ENCODE measurements at places on chromosomes 1 and 21.
A peak's percentile ranks its signal among the peaks of the same experiment; 100 is the strongest.

GRCh38 chr1:62295921-62296491 is 23.2 kb downstream of the KANK4 start:
- DNase-seq, result peak; percentile 88

DNA sequence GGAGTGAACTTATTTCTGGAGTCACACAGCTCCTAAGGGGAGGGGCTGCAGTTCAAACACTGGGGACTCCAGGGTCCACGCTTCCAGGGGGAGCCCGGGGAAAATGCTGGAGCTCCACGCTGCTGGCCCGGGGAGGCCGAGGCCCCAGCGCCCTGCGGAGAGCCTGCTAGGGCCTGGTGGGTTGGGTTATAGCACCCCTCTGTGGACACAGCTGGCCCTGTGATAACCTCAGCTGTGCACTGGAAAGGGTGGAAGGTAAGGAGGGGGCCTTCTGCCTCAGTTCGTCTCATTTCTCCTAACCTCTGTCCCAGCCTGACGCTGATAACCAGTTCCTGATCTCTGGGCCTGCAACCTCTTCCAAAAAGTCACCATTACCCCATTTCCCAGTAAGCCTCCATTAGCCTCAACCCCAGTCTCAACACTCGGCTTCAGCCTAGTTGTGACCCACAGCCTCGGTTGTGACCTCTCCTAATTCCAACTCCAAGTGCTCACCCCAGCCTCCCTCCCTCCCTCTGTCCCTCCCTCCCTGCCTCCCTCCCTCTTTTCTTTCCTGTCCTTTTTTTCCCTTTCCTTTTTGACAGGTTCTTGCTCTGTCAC is 7.1 kb downstream of the NBL1 start:
- peak; percentile 66 for DNase-seq

- peak; percentile 94 for DNase-seq
Observed at GRCh38 chr1:61253059-61253735, 170.8 kb downstream of the NFIA start.

DNA sequence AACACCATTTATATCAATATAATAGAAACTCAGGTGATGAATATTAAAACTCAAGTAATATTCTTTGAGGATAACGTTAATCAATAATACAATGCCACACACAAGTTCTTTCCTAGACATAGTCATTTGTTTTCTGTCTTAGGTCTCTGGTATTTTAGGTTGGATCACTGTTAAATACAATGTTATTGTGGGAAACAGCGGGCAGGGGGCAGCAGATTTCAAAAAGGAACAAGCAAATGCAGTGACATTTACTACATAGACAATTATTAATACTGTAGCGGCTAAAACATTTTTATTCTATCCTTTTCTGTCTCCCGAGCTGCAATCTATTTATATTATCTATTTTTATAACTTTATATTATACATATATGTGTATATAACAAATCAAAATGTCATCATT is 186.4 kb upstream of the ZNHIT6 start:
- peak; percentile 68 for DNase-seq

DNA sequence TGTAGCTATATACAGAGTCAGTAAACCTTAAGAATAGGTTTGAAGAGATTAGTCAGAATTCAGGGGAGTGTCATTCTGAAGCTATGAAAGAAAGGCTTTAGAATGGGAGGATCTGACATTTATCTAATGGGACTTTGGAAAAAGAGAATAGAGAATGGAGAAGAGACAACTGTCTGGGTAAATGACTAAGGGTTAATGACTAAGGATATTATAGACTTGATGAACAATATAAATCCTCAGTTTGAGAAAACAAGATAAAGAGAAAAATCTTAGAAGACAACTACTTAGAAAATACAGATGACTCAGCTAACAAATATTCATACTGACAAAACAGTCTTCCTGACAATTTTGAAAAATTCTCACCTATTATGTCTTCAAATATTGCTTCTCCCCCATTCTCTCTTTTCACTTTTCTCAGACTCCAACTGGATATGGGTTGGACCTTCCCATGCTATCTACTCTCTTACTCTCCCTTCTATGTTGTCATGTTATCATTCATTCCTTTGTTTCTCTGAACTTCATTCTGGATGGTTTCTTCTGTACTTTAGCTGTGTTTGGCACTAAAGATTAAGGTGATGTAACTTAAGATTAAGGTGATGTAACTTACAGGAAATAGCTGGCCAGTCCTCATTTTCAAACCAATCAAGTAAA is 20.4 kb downstream of the SLC16A1 start:
- peak; percentile 89 for DNase-seq

DNA sequence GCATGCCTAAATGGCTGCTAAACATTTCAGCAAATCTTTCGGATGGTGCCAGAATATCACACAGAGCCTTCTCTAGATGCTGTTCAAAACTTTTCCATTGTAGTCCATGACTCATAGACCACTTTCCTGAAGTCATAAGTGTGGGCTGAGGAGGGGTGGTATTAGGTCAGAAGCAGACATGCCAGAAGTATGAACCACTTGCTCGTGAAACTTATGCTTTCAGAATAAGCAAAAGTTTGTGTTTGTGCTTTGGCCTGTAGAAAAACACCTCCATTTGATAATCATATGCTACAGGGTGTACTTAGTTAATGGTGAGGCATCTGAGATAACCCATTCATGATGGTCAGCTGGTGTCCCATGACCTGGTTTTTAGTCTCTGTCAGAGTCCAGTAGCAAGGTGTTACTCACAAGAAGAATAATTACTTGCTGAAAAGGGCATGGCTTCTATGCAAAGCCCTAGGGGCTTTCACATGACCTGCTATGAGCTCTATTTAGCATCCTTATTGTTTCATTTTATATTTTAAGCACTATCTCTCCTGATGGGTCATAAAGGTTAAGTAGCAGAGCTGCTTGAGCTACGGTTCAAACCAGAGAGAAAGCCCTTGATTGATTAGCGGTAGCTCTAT is 183.1 kb upstream of the IVNS1ABP start:
- DNase-seq, result peak; percentile 88

- DNase-seq, result peak; percentile 86
Observed at GRCh38 chr1:226763905-226764264, 24.8 kb upstream of the ITPKB start.

- DNase-seq, result no peak
Observed at GRCh38 chr1:90502194-90502593, 214.9 kb downstream of the BARHL2 start.

GRCh38 chr1:206909161-206909882 is 12.1 kb downstream of the IL24 start:
- peak; percentile 72 for DNase-seq

- DNase-seq, result no peak
Observed at GRCh38 chr1:171834821-171835220, 6.5 kb upstream of the DNM3 start.

DNA sequence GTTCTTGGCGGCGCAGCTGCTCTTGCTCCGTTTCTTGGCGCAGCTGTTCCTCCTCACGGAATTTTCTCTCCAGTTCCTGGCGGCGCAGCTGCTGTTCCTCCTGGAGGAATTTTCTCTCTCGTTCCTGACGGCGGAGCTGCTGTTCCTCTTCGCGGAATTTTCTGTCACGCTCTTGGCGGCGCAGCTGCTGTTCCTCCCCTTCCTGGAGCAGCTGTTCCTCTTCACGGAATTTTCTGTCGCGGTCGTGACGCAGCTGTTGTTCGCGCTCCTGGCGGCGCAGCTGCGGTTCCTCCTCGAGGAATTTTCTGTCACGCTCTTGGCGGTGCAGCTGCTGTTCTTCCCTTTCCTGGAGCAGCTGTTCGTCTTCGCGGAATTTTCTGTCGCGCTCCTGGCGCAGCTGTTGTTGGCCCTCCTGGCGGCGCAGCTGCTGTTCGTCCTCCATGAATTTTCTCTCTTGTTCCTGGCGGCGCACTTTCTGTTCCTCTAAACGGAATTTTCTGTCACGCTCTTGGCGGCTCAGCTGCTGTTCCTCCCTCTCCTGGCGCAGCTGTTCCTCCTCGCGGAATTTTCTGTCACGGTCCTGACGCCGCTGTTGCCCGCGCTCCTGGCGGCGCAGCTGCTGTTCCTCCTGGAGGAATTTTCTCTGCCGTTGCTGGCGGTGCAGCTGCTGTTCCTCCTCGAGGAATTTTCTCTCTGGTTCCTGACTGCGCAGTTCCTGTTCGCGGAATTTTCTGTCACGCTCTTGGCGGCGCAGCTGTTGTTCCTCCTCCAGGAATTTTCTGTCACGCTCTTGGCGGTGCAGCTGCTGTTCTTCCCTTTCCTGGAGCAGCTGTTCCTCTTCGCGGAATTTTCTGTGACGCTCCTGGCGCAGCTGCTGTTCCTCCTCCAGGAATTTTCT is 7.0 kb downstream of the TCHH start:
- peak; percentile 2 for DNase-seq

GRCh38 chr1:6544831-6545230 is 9.5 kb downstream of the NOL9 start:
- peak; percentile 58 for DNase-seq

DNA sequence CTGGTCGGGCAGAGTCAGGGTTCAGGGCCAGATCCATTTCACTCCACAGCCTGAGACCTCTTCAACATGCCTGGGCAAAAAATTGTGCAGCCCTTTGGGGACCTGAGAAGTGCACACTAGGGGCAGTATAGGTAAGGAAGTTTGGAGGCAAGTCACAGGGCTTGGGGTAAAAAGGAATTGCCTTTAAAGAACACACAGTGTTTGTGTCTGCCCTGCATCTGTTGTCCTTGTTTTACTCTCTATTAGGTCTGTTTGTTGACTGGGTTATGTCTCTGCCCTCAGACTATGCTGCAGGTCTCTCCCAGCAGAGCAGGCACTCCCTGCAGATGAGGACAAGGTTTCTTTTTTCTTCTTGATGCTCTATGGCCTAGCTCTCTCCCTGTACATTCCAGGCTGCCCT is 22.0 kb downstream of the LDLRAD2 start:
- no peak for DNase-seq

GRCh38 chr1:115168026-115168425 is 78.7 kb upstream of the TSPAN2 start:
- DNase-seq, result no peak

GRCh38 chr1:199522338-199522737 is 505.2 kb upstream of the NR5A2 start:
- peak; percentile 24 for DNase-seq

DNA sequence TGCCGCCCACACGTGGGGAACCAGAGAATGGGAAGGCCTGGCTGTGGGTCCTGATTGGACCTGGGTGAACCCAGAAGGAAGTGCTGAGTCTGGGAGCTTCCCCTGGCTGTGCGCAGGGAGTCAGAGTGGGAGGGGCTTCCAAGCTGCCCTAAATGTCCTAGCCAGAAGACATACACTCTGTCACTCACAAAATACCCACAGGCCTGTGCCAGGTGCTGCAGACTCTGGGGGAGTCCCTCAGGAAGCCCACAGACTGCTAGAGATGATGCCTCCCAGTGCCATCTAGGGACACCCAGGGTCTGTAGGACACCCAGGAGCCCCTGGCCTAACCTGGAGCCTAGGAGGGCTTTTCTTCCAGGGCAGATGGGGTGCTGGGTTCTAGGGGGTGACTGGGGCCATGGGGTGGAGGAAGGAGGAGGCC is 33.7 kb upstream of the LRP8 start:
- DNase-seq, result no peak

DNA sequence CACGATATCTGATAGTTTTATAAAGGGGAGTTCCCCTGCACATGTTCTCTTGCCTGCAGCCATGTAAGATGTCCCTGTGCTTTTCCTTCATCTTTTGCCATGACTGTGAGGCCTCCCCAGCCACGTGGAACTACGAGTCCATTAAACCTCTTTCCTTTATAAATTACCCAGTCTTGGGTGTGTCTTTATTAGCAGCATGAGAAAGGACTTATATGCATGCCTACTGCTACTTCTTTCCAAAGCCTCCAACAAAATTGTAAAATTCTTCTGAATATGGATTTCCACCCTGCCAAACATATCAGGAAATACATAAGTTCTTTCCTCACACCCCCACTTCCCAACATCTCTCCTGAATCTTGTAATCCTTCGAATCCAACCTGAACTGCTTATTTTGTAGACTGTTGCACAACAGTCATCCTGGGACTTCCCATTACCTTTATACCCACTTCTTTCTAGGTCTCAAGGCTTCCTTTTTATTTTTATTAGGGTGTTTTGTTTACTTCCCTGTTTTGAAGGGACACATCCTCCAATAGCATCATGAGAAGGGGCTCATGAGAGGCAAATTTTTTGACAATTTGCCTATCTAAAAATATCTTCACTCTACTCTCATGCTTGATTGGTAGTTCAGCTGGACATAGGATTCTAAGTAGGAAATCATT is 67.5 kb upstream of the MUTYH start:
- DNase-seq, result no peak

DNA sequence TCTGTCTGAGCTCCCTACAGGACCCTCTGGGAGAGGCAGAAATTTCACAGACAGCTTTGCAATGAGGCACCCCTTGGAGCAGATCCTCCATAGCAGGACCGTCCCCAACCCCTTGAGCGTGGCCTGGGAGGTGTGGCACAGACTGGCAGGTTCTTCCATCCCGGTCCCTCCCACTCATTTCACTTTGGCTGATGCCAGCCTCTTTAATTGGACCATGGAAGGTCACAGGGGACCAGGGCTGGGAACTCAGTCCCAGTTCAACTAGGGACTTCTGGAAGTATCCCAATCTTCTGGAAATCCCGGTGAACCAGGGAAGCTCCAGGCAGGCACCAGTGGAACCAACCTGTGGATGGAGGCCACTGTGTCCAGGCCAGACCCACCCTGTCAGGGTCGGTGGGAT is 83.7 kb downstream of the SPSB1 start:
- DNase-seq, result peak; percentile 24

DNA sequence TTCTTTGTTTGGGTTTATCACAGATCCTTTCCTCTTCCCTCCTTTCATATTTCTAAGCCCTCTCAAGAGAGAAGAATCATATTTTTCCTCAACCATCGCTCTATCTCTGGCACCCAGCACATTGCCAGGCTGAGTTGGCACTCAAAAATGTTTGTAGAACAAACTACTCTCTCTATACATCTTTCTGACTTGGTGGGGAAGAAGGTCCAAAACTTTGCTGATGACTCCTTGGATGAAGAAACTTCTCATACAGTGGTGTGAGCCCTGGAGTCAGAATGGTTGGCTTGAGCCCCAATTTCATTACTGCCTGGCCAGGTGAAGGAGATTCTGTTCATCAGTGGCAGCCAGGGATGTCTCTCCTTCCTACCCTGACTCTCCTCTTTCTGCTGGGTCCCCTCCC is 11.9 kb downstream of the ALX3 start:
- DNase-seq, result no peak

DNA sequence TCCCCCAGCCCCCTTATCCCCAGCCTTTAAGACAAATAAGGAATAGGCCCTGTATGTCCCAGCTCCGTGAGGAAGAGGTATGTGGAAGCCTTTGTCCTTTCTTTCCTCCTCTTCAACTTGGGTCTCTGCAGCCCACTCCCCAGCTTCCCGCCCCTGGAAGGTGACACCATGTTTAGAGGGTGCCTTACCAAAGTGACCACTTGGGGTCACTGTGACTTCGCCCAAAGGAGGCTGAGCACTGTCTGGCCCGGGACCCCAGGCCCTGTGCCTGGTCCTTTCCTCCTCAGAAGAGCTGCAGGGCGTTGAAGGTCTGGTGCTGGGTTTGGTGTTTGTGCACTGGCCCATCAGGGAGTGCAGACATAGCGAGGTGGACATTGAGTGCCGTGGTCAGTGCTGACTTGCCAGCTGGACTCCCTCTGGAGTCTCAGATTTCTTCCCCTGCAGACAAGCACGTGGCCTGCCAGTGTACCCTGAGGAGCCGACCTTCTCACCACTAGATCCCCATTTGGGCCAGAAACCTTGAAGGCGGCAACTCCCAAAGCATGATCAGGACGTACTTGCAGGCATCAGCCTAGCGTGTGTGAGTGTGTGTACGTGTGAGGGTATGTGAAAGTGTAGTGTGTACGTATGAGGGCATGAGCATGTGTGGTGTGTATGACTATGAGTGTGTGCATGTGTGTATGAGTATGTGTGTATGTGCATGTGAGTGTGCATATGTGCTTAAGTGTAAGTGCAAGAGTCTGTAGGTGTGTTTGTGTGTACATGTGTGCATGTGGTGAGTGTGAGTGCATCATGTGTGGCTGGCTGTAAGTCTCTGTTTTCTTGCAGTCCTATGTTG is 181.4 kb upstream of the KIAA0040 start:
- peak; percentile 12 for DNase-seq

- peak; percentile 30 for DNase-seq
Observed at GRCh38 chr1:113809670-113810602, 2.3 kb downstream of the RSBN1 start.

All from choroid plexus epithelial cell (primary cell).